Right lung (tissue), 10 donors: ENCODE measurements at places on chromosomes 13 and 19. TPM values are rescaled to one million over a fixed set of nuclear protein-coding genes. Genes with fewer than 3 reads are reported as not detected.

The CYP2F1 gene
- polyA plus RNA-seq, result 0.29 TPM

- no peak for DNase-seq
Observed at GRCh38 chr19:37718304-37718703, 1.3 kb downstream of the ZNF607 start.

GRCh38 chr19:39474139-39474620 lies 6.5 kb upstream of the TIMM50 start:
- no peak for DNase-seq

- DNase-seq, result no peak
Observed at GRCh38 chr13:26509491-26509890, 48.0 kb upstream of the WASF3 start.

DNA sequence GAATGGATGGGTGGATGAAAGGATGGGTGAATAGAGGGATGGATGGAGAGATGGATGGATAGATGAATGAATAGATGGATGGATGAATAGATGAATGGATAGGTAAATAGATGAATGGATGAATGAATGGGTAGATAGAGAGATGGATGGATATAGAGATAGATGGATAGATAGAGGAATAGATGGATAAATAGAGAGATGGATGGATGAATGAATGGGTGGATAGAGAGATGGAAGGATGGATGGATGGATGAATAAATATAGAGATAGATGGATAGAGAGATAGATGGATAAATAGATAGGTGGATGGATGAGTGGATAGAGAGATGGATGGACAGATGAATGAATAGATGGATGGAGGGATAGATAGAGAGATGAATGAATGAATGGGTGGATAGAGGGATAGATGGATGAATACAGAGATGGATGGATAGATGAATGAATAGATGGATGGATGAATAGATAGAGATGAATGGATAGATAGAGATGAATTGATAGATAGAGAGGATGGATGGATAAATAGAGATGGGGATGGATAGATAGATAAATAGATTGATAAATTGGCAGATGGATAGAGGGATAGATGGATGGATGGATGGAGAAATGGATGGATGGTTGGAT lies 106.7 kb upstream of the SOX1 start:
- DNase-seq, result no peak

DNA sequence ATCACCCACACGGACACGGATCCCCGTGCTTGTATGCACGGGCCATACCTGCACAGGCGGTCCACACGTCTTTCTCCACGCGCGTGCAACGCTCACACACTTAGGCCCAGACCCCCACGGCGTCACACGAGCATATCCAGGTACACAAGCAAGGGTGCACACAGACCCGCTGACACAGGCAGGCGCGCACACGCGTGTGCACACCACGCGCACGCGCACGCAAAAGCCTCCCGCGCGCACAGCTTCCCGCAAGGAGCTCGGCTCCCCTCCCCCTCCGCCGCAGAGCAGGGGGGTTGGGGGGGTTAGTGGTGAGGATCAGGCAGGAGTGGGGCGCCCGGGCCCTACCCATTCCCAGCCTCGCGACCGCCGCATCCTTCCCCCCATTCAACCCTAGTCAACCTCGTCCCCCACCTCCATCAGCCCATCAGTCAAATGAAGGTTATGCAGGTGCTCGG lies 407 bp downstream of the RAB3A start:
- peak; percentile 15 for DNase-seq

GRCh38 chr13:112756511-112756966 lies 66.7 kb downstream of the ATP11A start:
- no peak for DNase-seq
